Breast epithelium (tissue), 4 donors: ENCODE measurements at places on chromosomes 2 and 18. TPM values are rescaled to one million over a fixed set of nuclear protein-coding genes. Genes with fewer than 3 reads are reported as not detected.

DNA sequence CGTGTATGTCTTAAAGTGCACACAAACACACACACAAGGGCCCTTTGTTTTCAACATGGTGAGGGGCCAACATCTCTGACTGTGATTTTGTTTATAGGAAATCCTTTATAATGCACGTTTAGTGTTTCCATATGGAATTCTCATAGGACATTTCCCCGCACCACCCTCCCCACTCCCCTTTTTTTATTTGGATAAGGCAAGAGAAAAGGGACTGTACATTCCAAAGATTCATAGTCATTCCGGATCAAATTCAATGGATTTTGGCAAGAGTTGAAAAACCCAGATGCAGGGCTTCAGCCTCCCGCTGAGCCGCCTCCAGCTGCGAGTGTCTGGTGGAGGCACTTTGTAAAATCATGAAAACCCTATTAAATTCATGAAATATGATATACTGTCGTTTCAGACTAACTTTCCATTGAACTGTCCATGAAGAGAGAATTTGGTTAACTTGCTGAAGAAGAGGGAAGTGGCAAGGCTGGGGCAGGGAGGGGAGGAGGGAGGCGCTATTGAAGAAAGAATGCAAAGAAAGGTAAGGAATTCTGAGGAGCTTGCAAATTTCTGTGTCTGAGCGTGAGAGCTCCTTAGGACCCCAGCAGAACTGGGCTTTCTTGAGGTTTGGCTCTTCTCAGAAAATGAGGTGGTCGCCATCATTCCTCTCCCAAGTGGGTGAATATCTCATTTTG, 25.8 kb upstream of the SLC14A2 start:
- DNase-seq = no peak

- no peak for DNase-seq
Measured at GRCh38 chr2:154912215-154912614, 213.7 kb downstream of the KCNJ3 start.

VWA3B gene
- not detected for total RNA-seq

TFCP2L1 gene
- 7.5 TPM for total RNA-seq

GRCh38 chr18:62660691-62661090, 54.6 kb upstream of the PHLPP1 start:
- DNase-seq = no peak

CABLES1 gene
- total RNA-seq = 28.7 TPM

DNA sequence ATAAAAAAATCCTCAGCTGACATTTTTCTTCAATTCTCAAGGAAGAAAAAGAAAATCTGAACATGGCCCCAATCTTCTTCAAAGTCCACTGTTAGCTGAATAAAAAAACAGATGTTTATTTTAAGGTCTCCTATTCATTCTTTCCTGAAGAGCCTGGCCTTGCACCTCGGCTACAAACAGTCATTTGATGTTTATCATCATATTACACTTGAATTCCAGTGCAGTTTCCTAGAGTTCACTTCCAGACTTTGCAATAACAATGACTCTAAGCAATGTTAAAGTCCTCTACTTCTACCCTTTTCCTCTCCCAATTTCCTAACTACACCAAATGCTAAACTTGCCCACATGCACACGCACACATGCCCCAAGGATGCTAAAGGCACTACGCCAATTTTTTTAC, 70.1 kb downstream of the NOL10 start:
- no peak for DNase-seq

DNA sequence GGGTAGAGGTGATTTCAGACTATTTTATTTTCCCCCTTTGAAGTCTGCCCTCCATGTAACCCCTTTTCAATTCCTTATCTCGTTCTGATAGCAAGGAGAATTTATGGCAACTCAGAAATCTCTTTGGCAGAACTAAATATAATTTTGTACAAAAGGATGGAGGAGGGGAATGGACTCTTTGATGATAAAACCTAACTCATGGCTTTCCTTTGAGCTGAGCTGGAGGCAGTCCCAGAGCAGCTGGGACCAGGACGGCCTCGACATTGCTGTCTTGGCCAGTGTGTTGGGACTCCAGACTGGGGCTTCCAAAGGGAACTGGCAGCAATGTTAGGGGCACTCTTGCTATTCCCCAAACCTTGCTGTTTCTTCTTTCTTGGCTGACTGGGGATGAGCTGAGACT, 47.7 kb downstream of the PAX8 start:
- DNase-seq = no peak

SCTR gene
- not detected for total RNA-seq

GRCh38 chr18:27763936-27764335, 413.0 kb downstream of the CDH2 start:
- DNase-seq = no peak

- DNase-seq = no peak
Measured at GRCh38 chr2:18262601-18263000, 297.9 kb downstream of the RDH14 start.

DNA sequence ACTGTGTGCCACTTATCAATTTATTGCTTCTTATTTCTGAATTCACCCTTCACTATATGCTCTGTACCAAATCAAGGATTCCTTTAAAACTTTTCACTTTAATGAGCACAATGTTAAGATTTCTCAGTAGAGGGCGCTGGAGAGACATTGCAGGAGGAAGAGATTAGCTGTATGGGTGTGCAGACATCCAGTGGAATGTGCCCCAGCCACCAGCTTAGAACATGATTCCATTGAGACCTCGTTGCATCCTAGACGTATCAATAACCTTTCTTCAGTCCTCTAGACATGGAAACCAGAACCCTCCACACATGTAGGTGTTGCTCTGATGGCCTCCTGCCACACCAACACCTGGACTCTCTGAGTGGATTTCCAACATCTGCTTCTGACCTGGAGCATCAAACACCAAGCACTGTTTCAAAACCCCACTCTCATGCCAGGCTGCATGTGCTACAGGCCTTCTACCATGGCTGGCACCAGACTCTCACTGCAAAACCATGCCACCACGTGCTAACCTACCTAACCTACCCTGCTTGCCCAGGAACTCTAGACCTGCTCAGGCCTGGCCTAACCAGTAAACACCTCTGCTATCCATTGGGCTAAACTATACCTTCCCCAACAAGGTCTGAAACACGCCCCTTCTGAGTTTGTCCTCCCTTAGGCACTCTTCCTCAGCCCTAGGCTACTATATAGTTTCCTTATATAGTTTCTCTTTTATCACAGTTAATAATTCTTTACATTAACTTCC, 633.2 kb upstream of the PKDCC start:
- DNase-seq = no peak

DSG2 gene
- 61.3 TPM for total RNA-seq

DNA sequence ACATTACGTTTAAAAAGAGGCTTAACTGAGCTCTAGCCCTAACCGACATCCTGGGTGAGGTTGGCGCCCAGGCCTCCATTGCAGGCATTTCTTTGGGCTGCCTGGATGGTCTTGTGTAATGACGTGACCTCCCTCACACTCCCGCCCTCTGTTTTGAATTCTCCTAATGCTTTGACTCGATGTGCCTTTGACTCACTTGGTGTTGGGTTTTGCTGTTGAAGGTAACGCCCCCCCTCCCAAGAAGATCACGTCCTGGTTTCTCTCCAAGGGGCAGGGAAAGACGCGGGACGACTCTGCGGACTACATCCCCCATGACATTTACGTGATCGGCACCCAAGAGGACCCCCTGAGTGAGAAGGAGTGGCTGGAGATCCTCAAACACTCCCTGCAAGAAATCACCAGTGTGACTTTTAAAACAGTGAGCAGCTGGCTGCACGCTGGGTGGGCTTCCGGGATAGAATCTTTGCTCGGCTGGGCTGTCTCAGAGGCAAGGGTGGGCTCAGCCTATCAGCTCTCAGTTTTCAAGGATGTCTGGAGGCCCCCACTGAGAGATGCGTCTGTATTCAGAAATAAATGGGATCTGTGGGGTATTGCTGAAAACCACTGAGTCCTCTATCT, 87.9 kb upstream of the ATG16L1 start:
- no peak for DNase-seq

DNA sequence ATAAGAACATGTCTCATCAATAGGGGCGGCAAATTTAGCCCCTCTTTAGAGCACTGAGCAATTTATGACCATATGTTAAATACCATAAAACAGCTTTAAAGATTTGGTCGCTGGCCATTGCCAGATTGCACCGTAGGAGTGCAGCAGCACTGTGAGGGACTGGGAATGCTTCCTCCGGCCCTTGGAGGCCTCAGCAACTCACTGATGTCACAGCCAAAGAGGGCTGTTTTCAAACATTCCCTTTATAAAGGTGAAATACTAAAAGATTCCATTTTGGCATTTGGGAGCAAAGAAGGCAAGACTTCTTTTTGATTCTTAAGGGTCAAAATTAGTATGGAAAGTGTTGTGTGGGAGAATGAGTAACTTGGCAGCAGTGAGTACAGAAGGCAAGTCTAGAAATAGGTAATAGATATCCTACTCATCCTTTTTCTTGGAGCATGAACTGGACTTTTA, 63.7 kb downstream of the BABAM2 start:
- no peak for DNase-seq

- no peak for DNase-seq
Measured at GRCh38 chr18:74604774-74605173, 7.1 kb downstream of the ZNF407 start.

GALNT3 gene
- total RNA-seq = 58.5 TPM

ABCB11 gene
- total RNA-seq = 18.4 TPM

DNA sequence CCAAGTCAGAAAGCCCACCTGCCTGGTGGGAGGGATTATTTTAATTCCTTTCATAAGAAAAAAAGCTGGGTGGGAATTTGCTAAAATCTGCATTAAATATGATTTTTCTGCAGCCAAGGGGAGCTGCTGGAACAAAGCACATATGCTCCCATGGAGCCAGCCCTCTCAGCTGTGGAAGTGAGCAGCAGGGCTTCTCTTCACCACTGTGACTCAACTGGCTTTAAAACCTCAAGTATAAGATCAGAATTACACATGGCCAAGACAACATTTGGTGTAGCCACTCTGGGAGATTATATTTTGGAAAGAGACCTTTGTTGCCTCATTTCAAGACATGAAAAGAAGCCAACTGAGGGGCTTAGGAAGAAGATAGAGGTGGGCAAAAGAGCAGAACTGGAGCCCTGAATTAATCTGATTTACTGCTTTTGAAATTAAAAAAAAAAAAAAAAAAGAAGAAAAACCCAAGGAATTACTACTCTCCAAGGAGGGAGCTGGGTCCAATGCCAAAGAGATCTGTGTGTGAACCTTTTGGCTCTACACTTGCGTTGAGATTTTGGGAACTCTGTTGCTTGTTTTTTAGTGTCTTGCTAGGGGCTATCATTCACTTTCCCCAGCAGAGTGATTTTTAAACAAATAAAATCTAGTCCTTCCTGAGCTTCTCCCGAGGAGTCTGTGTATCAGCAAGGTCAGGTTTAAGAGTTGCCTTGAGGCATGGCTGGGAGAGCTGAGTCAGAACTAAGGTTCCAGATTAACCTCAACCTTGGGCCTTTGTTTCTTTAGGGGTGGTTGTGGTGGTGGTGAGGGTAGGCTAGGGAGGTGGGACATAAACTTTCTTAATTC, 6.0 kb downstream of the LHCGR start:
- no peak for DNase-seq

DNA sequence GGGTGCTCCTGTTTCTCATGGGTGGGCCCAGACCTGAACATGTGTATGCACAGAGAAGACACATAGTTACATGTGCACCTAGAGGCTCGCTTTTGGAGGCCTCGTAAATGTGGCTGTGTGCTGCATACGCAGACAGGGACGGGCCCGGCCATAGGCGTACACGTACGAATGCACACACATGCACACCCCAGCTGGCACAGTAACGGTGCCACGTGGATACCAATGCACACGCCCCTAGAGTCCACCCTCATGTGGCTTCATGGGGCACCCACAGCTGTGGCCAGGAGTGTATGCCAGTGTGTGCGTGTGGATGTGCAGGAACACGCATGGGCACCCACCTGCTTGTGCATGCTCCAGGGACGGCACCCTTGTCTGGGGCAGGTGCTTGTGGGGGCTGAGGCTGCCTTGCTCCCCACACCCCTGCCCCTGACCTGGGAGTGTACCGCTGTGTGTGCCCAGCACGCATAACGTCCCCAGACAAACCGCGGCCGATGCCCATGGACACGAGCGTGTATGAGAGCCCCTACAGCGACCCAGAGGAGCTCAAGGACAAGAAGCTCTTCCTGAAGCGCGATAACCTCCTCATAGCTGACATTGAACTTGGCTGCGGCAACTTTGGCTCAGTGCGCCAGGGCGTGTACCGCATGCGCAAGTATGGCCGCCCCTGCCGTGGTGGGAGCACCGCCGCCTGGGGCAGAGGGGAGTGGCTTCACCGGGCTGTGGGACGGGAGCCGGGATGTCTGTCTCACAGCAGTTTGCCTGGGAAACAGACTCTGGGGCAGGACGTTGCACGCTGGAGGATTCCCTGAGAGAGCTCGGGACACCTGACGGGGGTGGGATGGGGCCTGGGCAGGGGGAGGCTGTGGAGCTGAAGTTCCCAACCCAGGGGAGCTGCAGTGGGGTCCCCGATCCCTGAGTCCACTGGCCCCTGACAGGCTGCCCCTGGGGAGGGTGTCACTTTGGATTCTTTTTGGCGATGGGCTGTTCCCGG, 21.0 kb downstream of the ZAP70 start:
- no peak for DNase-seq

ANKRD62 gene
- not detected for total RNA-seq

GRCh38 chr2:55151733-55152433, 80.2 kb downstream of the CLHC1 start:
- DNase-seq = no peak

- peak; percentile 56 for DNase-seq
Measured at GRCh38 chr18:59054496-59055287, 85.0 kb upstream of the SEC11C start.

ARHGAP25 gene
- total RNA-seq = 9.5 TPM

CD302 gene
- 141 TPM for total RNA-seq

TMEM247 gene
- total RNA-seq = not detected

- no peak for DNase-seq
Measured at GRCh38 chr2:32792416-32792815, 154.3 kb upstream of the LTBP1 start.

DNA sequence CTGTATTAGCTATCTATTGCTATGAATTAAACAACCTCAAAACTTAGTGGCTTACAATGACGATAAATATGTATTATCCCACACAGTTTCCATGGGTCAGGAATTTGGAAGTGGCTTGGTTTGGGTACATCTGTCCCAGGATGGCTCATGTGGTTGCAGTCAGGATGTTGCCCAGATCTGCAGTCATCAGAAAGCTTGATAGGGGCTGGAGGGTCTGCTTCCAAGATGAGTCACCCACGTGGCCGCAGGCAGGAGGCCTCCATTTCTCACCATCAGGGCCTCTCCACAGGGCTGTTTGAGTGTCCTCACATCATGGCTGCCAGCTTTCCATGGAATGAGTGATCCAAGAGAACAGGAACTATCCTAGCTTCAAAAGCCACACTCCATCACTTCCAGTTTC, 46.4 kb downstream of the CHRNA1 start:
- DNase-seq = no peak
